ENCODE measurements at places on chromosomes 5 and 9.

GRCh38 chr9:76372336-76372735 lies 21.9 kb downstream of the RFK start:
- DNase-seq = no peak

- no peak for DNase-seq
Measured at GRCh38 chr9:21967702-21968101, 26.5 kb downstream of the CDKN2A start.

DNA sequence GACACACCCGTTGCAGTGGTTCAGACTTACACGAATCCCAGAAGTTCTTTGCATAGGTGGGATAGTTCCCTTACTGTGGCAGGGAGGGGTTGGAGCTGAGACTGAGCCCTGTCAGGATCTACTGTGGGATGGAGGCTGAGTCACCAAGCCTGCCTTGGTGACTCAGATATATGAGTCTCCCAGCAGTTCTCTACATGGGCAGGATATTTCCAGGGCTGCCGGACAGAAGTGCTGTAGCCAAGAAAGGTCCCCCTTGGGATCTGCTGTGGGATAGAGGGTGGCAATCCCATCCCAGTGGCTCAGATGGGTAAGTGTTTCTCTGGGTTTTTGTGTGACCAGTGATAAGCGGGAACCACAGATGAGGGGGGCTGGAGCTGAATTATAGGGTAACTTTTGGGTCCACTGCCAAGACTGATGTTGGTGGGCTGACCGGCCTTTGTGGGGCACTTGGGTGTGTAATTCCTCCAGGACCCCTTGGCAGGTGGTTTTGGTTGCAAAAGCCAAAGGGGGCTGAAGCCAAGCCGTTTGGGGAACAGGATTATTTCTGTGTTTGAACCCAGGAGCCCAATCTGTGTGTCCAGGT lies 18.7 kb downstream of the XRCC4 start:
- no peak for DNase-seq

DNA sequence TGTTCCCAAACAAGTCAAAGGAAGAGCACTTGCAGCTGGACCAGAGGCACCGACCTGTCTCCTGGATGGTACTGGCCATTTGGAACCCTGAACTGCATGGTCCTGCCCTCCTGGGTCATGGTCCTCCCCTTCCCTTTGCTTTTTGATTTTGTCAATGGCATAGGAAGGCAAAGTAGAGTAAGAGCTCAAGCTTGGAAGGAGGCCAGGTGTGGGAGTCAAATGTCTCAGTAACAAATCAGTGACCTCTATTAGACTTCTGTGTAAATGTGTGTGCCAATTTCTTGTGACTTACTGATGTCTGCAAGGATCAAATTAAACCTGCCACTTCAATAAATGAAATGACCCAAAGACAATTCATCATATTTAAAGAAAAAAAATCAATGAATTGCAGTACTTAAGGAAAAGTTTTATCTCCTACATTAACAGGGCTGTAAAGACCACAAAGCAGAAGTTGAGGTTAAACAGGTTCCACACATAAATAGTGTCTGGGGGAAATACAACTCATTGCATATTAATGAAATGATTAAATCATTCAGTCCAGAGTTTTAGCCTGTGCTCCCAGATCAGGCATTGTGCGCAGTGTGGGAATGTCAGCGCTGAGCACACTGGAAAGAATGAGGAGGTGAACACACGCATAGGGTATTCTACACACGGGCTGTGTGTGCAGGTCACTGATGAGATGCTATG lies 32.7 kb downstream of the OSMR start:
- no peak for DNase-seq

DNA sequence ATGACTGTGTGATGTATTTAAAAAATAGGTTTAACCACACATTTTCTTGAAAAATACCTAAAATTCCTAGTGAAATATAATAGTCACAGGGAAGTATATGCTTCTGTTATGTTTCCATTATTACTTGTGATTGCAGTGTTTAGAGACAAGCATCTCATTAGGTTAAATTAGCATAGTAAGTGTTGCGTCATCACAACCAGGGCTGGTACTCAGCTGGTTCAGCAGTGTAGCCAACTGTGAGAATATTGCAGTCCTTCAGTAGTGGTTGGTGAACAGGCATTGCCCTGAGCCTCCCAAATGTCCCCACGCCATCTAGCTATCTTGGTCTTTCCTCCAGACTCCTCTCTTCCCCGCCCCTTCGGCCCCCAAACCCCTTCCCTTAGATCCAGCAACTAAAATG lies 261.7 kb downstream of the ARHGEF28 start:
- no peak for DNase-seq

DNA sequence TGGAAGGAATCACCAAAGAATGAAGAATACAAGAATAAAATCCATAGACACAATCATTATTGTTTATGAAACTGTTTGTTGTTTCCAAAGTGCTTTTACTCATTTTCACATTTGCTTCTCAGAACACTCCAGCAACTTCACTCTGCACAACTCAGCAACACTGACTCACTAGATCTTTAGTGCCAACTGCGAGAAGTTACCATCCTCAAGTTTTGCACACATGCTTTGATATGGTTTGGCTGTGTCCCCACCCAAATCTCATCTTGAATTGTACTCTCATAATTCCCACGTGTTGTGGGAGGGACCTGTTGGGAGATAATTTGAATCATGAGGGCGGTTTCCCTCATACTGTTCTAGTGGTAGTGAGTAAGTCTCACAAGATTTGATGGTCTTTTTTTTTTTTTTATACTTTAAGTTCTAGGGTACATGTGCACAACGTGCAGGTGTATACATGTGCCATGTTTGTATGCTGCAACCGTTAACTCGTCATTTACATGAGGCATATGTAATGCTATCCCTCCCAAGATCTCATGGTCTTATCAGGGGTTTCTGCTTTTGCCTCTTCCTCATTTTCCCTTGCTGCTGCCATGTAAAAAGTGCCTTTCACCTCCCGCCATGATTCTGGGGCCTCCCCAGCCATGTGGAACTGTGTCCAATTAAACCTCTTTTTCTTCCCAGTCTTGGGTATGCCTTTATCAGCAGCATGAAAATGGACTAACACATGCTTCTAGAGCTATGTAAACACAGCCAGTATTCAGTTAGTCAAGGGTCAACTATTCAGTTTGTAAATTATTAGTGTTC lies 36.9 kb downstream of the CLINT1 start:
- DNase-seq = no peak

DNA sequence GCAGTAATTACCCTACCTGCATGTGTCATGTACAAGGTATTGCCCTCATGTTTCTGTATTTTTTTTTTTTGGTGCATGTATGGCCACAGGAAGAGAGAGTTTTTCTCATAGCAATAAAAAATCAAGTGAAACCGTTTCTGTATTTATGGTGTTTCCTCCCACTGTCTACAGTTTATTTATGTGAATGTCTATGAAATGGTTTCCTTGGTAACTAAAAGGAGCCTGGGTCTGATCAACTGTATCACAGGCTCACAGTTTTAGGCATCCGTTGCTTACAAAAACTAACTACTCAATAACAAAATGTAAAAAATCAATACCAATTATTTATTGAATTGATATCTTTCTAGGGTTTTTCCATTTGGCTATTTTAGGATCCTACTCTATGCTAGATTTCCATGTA lies 464.4 kb downstream of the TAF11L14 start:
- DNase-seq = no peak

GRCh38 chr5:168976311-168976970 lies 324.5 kb downstream of the SLIT3 start:
- DNase-seq = no peak

DNA sequence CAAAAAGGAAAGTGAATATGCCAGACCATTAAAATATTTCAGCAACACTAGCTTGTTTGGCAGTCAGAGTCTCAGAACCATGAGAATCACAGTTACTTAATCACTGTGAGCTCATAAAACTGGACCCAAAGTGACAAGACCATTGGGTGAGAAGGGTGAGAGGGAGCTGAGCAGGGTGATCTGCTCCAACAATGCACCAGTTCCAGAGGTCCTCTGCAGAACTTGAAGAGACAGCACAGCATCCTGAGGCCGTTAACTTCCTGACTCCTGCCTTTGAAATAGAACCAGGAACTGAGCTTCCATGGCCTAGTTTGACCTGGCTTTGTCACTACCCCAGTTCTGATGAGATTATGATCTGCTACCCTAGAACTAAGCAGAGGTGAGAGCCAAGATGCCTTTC lies 57.4 kb downstream of the NFIB start:
- no peak for DNase-seq

DNA sequence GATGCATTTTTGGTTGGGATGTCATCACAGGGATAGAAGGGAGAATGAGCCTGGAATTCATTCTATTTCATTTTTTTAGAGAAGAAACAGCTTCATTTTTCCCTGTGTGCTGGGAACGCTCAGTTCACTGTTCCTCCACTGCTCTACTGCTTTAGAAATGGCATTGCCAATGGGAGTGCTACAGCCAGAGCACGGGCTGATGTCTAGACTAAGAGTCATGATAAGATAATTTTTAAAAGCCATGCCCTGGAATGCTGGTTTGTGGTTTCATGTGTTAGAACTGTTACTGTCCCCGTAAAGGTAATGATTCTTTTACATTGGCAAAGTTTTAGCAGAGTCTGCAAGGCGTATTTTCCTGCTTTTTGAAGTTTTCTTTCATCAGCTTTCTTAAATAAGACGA lies 119.6 kb downstream of the SEMA6A start:
- no peak for DNase-seq

DNA sequence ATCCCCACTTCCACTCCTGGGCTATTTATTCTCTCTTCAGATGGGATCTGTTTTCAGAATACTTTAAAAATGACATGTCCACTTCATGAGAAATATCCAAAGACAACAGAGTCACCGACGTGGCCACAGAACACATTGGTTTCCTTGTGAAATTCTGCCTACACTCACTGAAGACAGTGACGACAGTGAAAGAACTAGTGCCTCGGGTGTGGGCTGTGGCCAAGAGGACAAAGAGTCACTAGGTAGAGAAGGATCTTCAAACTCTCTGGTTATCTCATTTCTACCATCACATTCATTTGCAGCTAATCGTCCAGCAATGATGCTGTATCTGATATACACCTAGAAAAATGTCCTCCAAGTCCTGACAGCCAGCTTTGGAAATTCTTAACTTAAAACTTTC lies 59.1 kb downstream of the HABP4 start:
- DNase-seq = no peak

DNA sequence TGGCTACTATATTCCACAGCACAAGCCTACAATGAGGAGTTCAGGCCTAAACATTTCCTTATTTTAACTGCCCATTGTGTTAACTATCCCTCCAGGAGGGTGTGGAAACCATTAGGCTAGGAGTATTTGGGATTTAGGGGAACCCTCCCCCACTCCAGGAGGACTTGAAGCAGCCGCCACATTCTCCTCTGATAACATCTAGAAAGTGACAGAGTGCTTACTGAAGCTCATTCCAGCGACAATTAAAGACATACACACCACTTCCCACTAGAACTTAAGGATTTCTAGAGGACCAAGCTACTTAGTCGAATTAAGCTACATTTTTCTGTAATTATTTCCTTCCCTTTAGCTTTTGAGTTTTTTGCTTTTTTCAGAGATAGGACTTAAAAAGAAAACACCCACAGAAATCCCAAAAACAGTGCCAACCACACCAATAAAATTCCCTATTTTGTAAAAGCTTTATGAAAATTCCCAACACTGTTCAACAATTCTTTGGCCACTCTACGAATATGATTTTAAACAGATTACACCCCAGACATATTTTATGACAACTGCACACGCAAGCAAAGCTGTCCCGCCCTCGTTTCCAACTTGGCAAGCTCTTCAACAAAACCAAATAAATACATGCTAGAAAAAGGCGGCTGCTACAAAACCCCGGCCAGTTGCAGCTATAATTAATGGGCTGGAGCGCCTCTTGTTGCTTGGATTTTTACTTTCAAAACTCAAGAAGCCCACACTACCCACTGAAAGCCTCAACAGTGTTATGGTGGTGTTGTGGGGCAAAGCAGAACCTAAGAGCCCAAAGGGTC lies 4.5 kb downstream of the ROR2 start:
- DNase-seq = no peak

DNA sequence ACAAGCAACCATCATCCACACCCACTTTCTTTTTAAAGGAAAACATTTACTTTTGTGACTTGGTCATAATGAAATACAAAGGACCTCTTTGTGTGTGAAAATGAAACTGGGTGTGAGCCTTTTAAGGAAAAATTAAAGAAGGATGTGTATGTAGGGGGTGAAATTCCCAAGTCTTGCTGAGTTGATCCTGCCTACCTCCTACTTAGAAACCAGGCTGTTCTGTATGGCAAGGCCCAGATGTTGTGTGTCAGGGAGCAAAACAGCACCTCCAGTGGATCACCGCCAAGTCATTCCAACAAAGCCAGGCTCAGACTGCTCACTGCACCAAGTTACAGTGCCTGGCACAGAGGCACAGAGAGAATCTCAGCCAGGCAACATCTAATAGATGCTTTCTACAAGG lies 198.5 kb upstream of the FBN2 start:
- DNase-seq = no peak

- DNase-seq = no peak
Measured at GRCh38 chr9:127318651-127319167, 54.1 kb downstream of the GARNL3 start.

DNA sequence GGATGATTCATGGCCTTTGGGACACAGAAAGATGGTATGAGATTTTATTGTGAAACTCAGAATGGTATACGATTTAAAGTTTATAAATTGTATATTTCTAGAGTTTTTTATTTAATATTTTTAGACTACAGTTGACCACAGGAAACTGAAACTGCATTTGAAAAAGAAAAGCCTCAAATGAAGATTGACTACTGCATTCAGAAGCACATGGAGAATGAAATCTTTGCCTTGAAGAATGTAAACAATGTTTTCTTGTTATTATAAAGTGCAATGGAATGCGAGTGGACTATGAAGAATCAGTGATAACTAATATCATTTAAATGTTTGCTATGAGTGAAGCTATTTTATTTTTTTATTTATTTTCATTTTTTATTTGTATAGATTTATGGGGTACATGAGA lies 169.1 kb upstream of the CDH18 start:
- no peak for DNase-seq

DNA sequence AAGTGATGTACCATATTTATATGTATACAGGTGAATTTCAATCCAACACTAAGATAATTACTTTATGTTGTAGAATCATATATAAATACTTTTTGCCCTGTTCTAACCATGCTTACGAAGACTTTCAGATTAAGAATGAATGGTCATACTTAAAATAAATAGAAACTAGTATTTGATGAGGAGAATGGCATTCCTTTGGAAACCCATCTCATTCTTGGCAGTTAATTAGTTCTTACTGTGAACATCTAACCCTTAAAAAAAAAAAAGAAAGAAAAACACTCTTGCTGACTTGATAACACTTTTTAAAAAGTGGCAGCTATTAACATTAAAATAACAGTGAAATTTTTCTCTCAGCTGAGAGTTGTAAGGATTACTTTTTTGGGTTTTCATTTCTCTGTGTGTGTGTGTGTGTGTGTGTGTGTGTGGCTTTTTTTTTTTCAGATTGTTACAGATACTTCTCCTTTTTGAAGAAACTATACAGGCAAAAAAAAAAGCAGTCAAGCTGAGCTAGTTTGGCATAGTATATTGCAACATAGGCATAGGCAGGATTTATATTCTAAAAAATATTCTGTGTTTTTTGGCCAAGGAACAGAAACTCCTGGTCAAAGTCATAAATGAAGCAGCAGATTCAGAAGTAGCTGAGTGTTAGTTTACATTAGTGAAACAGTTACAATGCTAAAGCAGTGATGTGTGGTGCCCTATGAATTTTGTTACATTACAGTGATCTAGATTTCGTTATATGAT lies 163.5 kb downstream of the CD180 start:
- no peak for DNase-seq

GRCh38 chr5:149478761-149479160 lies 72.5 kb downstream of the CSNK1A1 start:
- DNase-seq = no peak

GRCh38 chr9:76704593-76705204 lies 59.5 kb upstream of the PCA3 start:
- peak; percentile 62 for DNase-seq

GRCh38 chr5:4584982-4585381 lies 555.1 kb upstream of the ADAMTS16 start:
- no peak for DNase-seq
